Inflammatory macrophage (primary cell): ENCODE measurements at places on chromosomes 1 and 21.

DNA sequence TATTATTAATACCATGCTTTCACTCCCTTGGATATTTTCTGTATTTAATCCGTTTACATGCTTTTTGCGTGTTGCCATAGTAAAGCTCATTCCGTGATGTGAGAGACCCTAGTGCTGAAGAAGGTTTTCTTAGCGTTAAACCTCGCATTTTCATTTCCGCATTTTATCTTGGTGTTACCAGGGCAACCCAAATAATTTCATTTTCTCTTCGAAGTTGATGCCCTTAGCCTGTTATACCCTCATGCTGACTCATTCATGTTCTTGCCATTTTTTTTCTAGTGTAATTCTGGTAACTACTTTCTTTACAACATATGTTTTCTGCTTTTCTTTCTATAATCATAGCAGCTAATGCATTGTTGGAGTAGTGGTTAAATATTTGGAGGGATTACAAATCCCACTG is 37.2 kb downstream of the LRRC8C start:
- peak; percentile 87 for DNase-seq

DNA sequence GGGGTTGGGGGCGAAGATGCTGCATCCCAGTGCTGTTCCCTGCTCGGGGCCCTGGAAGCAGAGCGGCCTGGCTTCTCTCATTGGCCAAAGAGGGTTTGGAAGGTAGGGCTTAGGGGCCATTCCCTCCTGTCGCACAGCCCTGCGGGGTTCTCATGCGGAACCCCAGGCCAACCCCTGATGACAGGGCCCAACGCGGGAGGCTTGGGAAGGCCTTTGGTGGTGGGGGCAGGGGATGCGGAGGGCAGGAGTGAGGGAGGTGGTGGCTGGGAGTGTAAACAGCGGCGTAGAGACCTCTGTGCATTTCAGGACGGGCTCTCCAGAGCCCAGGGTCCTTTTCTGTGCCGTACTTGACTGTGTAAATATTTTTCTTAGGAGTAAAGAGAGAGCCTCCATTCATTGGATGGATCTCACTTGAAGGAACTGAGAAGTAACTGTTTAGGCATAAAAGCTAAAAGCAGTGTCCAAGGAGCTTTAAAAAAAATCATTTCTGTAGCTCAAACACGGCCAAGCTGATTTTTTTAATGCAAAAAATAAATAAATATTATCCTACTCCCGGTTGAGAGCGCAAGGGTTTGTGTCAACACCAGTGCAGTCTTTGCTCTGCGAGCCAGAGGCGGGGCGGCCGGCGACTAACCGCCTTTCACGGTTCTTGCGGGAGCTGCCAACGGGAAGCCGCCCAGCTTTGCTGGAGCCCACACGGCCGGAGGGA is 169.1 kb downstream of the PRDM16 start:
- no peak for DNase-seq

DNA sequence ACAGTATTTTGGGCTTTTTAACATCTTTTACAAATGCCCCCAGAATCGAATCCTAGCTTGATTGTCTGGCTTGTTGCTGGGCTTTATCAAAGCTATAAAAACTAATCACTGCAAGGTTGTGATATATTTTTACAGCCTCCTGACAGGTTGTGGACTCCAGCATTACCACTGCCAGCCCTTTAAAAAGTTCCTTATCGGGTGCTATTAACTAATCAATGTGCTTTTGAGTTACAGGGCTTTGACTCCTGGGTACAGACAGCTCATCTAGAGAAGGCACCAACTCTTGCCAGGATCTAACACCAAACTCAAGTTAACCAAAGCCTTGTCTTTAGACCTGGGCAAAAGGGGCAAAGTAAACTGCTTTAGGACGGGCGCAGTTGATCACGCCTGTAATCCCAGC is 16.6 kb downstream of the GON4L start:
- DNase-seq: no peak

DNA sequence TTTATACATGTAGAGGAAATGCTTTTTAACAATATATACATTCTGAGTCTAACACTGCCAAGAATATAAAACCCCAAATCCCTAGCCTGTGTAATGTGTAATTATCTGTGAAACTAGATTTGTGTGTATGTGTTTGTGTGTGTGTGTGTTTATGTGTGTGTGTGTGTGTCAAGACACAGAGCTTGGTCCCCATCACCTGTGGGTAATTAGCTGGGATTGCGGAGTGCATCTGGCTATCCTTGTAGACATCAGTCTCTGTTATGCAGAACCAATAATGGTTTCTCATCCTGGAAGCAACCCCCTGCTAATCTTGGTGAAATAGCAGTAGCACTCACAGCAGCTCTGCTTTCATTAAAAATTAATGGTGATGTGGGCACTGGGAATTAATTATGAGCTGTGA is 26.3 kb upstream of the ST6GALNAC3 start:
- no peak for DNase-seq

DNA sequence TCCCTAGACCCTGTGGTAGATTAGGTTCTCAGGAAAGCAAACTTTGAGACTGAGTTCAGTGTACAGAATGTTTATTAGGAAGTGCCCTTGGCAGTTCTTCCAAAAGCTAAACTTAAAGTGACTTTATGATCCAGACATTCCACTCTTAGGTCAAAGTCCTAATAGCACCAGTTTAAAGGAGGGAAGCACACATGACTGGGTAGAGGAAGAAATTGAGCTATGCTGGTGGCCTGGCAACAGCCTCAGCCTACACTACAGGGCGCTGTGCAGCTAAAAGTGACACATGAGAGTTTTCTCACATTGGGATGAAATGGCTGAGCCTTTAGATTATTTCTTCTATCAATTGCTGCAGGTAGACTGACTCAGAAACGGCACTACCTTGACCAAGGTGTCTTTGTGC is 280.4 kb downstream of the BRINP2 start:
- DNase-seq: no peak

GRCh38 chr21:30227633-30228404 is 11.9 kb upstream of the CLDN8 start:
- DNase-seq: no peak

GRCh38 chr1:100580446-100580845 is 42.5 kb downstream of the GPR88 start:
- no peak for DNase-seq

DNA sequence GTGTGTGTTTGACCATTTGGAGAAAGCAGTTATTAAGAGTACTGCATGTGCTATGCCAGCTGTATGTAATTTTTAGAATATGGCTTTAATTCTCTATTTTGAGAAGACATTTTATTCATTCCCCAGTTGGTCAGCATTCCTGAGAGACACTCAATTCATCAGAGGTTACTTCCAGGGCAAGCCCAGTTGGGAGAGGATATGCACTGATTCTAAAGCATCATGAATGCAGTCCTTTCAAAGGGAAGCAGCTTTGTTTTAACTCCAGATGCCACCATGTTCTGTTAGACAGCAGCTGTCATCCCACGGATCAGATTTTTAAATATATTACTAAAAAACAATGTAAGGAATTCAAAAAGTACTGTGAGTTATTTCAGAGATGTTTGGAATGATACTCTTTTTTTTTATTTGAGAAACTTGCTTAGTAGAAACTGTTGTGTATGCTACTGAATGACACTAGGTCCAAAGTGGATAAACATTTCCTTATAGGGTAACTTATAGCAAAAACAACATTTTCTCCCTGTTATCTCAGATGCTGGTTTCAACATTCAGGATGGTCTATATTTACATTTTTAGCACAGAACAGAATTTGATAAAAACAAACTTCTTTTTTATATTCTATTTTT is 149.5 kb upstream of the B3GALT2 start:
- DNase-seq: no peak

DNA sequence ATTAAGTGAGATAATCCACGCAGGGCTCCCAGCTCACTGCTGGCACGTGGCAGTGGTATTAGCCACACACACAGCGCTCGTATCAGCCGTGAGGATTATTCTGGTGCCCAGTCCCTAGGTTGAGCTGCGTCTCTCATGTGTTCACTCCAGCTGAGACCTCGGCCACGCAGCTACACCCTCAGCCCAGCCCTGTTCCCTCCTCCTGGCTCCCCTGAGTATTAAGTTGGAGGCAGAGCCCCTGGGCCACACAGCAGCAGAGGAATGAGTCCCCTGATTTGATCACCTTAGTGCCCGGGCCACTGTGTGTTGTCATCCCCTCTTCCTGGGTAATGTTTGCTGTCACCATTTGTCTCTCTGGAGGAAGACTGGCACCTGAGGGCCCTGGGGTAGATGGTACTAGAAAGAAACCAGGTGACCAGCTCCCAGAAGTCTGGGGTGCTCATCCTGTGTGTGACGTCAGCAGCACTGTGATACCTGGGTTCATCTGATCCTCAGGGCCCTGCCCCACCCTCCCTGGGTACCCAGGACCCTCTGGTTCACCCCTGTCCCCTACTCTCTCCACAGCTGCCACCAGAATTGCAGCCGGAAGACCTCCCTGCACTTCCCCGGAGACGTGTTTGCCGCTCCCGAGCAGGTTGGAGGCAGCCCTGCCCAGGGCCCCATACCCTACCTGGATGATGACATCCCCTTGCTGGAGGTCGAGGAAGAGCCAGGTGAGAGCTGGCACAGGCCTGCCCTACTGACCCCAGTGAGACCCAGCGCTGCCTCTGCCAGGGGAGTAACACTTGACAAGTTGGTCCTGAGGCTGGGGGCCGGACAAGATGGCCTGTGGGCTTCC is 40.1 kb downstream of the DISP3 start:
- no peak for DNase-seq

DNA sequence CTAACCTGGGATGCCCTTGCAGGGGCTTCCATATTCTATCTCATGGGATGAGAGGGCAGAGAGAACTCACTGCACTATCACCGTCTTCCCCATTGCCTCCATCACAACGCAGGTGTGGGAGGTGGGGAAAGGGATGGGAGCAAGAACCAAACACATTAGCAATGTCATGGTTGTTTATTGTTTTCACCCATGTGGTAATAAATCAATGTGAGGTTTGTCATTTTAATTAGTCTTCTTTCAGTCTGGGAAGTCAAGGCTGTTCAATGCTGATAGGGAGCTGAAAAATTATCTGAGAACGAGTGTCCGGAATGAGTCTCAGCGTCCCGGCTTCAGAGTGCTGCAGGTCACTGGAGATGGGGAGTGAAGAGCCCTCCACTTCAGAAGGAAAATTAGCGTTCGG is 268.5 kb downstream of the DUSP10 start:
- DNase-seq: no peak

DNA sequence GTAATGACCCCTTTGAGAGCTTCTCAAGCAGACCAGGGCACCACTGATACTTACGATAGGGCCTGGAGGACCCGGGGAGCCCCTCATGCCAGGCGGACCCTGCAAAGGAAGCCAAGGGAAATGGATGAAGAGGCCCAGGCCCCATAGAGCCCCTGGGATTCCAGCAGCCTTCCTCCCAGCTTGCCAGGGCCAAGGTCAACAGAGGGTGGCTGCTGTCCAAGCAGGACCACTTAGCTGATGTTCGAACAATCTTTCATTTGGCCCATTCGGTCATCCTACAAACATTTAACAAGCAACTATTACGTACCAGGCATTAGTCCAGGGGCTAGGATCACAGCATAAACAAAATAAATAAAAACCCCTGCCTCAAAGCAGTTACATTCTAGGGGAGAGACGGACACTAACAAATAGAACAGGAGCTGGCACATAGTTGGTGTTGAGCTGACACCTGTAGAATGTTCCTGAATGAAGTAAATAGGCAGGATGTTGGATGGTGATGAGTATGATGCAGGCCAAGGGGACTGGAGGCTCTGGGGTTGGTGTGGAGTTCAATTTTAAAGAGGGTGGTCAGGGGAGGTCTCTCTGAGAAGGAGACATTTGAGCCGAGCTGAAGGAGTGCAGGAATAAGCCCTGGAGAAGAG is 27.0 kb upstream of the PEF1 start:
- no peak for DNase-seq

GRCh38 chr1:233613252-233614172 is at the start of gene KCNK1:
TSS of gene KCNK1 (plus strand) at chr1:233614106. CDS start at chr1:233614172, 66 bp downstream.
- DNase-seq: no peak

- no peak for DNase-seq
Observed at GRCh38 chr21:44989943-44990780, 50.3 kb downstream of the SLX9 start.

DNA sequence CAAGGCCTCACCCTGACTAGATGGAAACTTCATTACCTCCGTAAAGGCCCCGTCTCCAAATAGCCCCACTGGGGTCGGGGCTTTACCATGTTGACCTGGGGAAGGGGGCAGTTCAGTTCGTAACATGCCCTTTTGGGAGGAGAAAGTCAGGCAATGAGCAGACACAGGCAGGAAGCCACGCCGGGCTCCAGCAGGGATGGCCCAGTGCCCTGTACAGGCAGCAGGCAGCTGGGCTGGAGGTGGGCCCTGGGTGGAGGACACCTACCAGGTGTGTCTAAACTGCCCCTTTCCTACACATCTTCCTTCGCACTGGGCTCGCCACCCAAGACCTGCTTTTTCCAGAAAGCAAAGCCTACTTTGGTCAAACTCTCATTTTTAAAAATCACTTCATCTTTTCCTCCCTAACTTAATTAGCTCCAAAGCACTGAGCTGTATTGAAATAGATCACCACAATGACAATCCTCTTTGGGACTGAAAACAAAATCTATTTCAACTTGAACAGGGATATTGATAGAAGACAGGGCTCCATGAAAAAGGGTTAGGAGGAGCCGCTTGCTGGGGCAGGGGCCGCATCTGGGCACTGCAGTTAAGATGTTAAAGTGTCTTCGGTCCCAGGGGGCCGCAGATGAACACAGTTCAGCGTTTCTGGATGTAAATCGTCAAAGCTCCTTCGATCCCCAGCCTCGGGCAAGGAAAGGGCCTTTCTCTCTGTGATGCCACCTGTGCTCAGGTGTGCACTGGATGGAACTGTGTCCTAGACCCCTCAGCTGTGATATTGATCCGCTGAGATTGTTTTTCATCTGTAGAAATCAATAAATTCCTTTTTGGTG is 104.6 kb downstream of the PDE9A start:
- DNase-seq: no peak

DNA sequence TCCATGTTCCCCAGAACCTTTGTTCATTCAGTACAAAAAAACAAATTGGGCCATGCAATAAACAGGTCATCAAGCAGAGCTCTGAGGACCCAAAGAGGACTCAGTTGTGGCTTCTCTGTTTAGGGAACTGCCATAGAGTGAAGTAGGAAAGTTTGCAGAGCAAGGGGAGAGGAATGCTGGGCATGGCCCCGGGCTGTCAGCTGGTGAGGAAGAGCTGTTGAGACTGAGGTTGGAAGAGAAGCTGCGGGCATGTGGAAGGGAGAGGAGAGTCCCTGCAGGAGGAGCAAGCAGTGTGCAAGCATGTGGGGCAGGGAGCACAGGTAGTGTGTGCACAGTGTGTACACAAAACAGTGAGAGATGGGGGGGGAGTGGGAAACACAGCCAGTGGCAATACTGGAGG is 71.8 kb downstream of the NTPCR start:
- DNase-seq: no peak

- DNase-seq: no peak
Observed at GRCh38 chr1:87104945-87105344, 190.5 kb downstream of the HS2ST1 start.

DNA sequence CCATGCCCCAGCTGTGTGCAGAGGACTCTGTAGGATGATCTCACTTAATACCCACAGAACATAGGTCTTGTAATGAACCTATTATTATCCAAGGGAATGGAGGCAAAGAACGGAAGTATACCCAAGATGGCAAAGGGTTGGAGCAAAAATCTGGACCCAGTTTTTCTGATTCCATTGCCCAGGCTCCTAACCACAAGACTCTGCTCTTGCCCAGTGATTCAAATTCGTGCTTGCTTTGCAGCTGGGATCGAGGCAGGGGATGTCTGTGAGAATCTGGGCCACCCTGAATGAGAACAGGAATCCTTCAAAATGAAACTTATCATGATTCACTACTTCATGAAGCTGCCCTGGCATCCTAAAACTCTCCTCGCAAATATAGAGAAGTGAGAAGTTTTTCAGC is 97.5 kb upstream of the KCNJ6 start:
- no peak for DNase-seq

- no peak for DNase-seq
Observed at GRCh38 chr21:17795146-17796036, 23.8 kb downstream of the C21orf91 start.
